ENCODE measurements at places on chromosomes 6 and 20. TPM values are rescaled to one million over a fixed set of nuclear protein-coding genes. Genes with fewer than 3 reads are reported as not detected.

The SLC2A10 gene
- 19.2 TPM for total RNA-seq

The MMP24 gene
- total RNA-seq = 0.50 TPM

The GDAP1L1 gene
- total RNA-seq = not detected

The ID4 gene
- 13.6 TPM for total RNA-seq

The ADGB gene
- not detected for total RNA-seq

- DNase-seq = no peak
These were observed 44.9 kb upstream of the CCDC28A start for GRCh38 chr6:138728662-138729061.

GRCh38 chr6:164859816-164860215 is 449.6 kb downstream of the C6orf118 start:
- no peak for DNase-seq

DNA sequence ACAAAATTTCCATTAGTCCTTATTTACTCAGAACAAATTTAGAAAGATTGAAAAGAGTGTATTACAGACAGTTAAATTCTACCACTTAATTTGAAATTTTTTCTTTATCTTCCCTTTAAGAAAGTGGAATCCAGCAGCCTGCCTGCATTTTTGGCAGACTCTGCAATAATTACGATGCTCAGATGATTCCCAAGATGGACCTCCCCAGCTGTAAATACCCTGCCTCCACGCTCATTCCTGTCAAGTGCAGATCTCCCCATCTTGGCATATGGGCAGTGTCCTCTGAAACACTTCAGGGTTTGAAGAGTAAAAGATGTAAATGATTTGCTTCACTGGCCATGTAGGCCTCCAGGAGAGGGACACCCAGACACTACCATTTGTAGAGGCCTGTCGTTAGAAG is 471.2 kb downstream of the PRKN start:
- no peak for DNase-seq

DNA sequence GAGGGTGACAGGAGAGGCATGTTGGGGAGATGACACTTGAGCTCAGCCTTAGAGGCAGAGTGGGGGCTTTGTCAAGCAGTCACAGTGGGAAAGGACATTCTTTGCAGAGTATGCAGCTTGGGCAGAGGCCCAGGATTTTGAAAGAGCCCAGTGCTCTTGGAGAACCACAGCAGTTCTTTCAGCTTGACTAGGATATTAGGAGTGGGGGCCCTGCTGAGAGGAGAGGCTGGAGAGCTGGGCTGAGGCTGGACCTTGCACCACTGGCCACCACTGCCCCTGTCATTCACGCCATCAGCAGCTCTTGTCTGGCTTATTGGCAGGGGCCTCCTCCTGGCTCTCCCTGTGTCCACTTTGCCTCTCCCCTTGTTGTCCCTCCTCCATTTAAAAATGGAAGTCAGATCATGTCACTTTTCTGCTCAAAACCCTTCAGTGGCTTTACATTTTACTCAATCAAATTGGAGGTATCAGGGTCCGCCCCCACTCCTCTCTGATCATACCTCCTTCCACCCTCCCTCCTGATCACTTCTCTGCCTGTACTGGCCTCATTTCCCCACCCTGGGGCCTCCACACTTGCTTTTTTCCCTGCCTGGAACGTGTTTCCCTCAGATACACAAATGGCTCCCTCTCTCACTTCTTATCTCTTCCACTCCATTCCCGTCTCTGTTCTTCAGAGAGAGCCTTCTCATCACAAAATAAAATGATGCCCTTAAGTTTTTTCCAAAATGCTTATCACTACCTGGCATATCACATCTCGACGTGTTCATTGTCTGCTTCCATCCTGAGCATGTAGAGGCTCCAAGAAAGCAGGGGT is 10.5 kb downstream of the MANBAL start:
- no peak for DNase-seq

DNA sequence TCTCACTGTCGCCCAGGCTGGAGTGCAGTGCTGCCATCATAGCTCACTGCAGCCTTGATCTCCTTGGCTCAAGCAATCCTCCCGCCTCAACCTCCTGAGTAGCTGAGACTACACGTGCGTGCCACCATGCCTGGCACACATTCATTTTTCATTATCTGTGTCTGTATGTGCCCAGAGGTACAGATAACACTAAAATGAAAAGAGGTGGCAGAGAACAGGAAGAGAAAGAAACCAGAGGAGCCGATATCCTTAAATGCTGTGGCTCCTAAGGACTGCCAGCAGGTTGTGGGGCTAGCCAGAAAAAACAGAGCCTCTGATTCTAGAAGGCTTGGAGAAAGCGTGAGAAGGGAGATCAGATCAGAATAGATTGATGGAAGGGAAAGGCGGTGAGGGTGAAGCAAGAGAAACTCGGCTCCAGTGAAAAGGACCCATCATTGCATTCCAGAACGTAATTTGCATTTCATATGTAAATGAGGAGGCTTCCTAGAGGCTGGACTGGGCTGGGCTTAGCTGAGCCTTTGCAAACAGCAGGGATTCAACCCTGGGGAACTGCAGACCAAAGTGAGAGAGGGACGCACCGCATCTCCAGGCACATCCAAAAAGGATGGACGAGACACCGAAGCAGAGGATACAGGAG is 64.2 kb downstream of the GCNT2 start:
- DNase-seq = no peak

GRCh38 chr20:60371384-60371783 is 413.2 kb downstream of the CDH26 start:
- DNase-seq = no peak

- DNase-seq = no peak
These were observed 6.3 kb downstream of the TAF4 start for GRCh38 chr20:62059401-62059800.
